ENCODE measurements at places on chromosomes 4 and X.

DNA sequence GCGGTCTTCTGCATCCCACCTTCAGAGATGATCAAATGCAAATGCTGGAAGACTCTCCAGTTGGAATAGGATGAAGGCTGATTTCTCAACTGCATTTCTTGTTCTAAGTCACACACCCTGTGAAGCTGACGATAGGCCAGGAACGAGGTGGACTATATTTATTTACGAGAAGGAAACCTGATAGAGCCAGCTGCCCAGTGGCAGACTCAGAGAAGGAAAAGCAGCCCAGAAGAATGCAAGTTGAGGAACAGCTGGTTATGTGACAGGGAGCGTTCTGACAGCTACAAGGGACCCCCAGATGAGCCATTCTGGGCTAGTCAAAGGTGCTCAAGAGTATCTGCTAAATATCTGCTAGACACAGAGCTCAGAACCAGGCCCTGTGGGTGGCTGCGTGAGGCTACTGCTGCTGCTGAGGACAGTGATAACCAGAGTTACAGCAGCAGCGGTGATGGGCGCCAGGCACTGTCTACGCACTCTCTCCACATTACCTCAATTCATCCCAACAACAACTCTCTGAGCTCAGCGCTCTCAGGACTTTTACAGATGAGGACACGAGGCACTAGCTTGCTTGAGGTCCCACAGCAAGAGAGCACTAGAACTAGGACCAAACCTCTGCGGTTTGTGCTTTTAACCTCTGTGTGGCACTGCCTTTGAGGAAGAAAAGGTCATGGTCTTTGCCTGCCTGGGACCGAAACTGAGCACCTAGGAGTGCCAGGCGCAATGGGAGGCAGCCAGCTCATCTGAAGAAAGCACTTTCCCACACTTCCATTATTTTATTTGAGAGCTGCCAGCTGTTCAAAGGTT, 69.0 kb downstream of the GATB start:
- peak; percentile 14 for DNase-seq

GRCh38 chr4:54930226-54930625, 195.2 kb downstream of the KDR start:
- peak; percentile 76 for DNase-seq

DNA sequence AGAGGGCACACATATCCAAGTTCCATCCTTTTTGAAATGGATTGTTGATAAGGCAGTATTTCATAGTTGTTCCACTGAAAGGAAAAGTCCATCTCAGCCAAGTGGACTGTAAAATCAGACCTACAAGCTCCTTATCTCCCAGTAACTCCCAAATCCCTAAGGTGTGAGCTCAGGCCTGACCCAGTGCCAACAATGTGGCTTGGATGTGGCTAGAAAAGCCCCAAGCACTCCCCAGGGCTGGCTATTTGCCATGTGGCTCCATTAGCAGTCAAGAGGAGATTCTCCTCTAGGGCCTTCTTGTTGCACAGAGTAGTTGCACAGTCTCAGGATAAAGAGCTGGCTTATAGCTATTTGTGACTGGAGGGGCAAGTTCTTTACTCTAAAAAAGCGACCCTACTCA, 25.0 kb upstream of the DGKK start:
- no peak for DNase-seq

DNA sequence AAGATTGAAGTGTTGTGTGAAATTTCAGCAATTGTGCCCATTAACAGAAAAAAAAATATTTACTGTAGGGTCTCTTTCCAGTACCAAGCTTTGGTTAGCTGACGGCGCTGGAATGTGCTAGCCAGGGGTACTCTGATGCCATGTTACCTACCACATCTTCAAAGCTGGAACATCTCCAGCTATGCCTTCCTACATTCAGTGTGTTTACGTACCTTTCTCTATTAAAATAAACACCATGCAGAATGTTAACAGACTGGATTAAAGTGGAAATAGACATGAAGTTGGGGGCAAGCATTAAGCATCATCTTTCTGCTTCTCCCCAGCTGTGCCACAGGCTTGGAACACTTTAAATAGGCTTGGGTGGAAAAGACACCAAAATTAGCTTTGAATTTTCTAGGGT, 65.9 kb downstream of the USP38 start:
- no peak for DNase-seq

- DNase-seq = no peak
Observed at GRCh38 chrX:123093792-123094191, 90.3 kb upstream of the GRIA3 start.

DNA sequence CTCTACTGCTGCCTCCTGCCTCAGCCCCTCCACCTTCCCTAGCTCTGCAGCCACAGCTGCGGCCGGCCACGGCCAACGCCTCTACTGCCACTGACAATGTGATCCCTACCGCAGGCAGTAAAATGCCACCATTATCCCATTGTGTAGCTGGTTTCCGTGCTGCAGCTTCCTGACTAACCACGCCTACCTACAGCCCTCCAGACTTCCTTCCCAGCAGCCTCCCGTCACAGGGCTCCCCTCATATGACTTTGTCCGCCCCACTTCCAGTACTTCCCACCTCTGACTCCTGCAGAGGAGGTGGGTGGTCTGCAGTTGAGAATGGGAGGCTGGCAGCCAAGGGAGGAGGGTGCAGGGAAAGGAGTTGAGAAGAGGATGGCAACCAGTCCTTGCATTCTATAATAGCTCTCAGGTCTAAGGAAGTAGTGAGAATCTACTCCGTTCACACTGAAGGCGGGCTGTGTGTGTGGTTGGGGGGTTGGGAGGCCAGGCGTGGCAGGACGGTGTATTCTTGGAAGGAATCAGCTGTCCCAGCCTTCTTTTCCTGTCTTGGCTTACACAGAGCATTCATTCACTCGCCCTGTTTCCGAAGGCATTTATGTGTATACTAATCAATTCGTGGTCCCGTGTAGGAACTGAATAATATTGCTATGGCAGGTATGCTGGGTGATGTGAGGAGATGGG, 33.1 kb upstream of the USP51 start:
- DNase-seq = no peak

DNA sequence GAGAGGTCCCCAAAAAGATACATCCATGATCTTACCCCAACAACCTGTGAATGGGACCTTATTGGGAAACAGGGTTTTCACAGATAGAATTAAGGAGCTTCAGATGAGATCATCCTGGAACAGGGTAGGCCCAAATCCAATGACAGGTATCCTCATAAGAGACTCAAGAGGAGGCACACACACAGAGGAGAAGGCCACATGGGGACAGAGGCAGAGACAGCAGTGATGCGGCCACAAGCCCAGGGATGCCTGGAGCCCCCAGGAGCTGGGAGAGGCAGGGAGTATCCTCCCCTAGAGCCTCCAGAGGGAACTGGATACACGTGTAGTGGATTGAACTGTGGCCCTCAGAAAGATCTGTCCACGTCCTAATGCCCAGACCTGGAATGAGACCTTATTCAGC, 82.3 kb downstream of the PRKX start:
- DNase-seq = no peak
